Fibroblast of the aortic adventitia (primary cell): ENCODE measurements at places on chromosomes 1 and 21.

- peak; percentile 81 for DNase-seq
Measured at GRCh38 chr1:53899206-53899628, 5.2 kb downstream of the DIO1 start.

GRCh38 chr1:222709700-222710153 is 2.6 kb downstream of the AIDA start:
- no peak for DNase-seq

GRCh38 chr1:227192163-227192562 is 126.1 kb downstream of the CDC42BPA start:
- peak; percentile 98 for DNase-seq

DNA sequence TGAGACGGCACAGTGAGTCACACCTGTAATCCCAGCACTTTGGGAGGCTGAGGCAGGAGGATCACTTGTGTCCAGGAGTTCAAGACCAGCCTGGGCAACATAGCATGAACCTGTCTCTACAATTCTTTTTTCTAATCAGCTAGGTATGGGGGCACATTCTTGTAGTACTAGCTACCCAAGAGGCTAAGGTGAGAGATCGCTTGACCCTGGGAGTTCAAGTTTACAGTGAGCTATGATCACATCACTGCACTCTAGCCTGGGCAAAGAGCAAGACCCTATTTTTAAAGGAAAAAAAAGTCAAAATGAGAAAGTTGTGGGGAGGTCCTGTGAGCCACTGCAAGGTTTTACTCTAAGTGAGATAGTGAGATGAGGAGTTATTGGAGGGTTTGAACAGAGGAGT is 34.8 kb upstream of the AHCTF1 start:
- no peak for DNase-seq

GRCh38 chr1:40143891-40144575 is 17.2 kb upstream of the RLF start:
- peak; percentile 79 for DNase-seq

DNA sequence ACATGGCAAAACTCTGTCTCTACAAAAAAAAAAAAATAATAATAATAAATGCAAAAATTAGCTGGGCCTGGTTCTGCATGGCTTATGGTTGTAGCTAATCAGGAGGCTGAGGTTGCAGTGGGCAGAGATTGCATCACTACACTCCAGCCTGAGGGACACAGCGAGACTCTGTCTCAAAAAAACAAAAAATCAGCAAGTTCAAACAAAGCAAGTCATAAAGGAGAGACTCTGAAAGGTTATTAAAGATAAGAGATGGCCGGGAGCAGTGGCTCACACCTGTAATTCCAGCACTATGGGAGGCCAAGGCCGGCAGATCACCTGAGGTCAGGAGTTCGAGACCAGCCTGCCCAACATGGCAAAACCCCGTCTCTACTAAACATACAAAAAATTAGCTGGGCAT is 28.8 kb downstream of the COP1 start:
- DNase-seq, result no peak

DNA sequence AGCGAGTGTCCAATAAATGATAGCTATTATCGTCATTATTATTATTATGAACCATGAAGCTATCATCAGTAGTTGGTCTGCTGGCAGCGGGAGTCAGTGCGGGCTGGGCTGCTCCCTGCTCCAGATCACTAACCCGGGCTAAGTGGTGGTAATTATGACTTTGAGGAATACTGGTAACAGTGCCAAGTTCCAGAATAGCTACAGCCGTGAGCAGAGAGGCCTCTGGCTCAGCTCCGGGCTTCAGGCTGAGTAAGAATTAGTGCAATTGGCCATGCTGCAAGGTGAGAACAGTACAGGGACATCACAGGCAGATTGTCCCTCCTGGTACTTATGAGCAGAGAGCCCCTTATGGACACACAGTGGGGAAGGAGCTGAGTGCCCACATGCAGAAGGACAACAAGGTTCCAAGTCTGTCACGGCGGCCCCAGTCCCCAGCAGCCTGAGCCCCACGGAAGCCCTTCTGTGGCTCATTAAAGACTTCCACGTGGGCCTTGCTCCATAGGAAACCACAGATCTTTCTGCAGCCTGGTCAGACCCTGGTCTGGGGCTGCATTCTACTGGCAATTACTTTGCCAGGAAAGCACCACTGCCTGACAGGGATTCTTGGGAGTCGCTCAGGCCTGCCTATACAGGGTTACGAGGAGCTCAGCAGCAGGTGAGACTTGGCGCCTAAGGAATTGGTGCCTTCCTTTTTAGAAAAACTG is 235.1 kb downstream of the RRAGC start:
- DNase-seq, result no peak

GRCh38 chr1:179748772-179749171 is 5.7 kb downstream of the FAM163A start:
- no peak for DNase-seq

GRCh38 chr1:197984289-197984688 is 67.1 kb downstream of the LHX9 start:
- no peak for DNase-seq

GRCh38 chr1:207744000-207744534 is 7.8 kb upstream of the CD46 start:
- no peak for DNase-seq

DNA sequence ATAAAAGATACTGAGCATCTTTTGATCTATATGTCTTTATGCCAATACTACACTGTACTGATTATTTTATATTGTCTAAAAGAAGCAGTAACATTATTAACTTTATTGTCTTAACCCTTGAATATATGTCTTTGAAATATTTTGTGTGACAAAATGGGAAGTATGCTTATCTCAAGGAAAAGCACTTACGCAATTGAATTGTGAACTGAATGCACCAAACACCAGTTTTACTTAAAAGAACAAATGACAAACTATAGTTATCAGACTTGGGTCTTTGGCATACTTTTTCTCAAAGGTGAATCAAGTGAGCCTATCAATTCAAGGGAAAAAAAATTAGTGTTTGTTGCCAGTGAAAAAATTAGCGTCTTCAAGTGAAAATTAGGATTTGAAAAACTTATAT is 9.2 kb upstream of the SLC6A9 start:
- peak; percentile 17 for DNase-seq

DNA sequence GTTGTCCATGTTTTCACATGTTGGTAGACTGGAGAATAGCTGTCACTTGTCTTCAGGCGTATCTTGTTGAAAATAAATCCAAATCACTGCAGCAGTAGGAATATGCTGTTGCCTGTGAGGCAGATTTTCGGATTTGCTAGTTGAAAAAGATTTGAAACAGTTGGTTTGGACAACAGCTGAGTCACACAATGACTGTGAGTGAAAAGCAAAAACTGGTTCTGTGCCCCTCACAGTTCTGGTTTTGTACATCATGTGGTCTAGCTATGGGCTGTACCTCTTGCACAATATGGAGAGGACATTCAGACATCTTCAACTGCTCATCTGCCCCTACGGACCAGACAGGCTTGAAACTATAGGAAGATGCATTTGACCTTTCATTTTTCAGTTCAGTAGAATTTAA is 1.8 kb downstream of the ARF1 start:
- DNase-seq, result peak; percentile 75

DNA sequence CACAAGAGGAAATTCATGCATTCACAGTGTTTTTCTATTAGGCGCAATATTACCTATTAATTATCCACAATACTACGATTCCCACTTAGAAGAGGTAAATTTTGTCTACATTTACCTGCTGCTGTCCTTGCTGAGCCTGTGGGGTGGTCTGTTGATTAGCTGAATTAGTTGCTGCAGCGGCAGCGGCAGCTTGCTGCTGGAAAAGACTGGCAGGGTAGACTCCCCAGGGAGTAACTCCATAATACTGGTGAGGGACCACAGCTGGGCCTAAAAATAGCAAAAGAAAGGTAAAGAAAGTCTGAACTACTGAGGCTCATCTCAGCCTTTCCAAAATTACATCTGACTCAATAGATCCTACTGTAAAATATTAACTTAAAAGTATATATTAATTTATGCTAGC is 66.0 kb upstream of the SDC3 start:
- DNase-seq, result no peak

DNA sequence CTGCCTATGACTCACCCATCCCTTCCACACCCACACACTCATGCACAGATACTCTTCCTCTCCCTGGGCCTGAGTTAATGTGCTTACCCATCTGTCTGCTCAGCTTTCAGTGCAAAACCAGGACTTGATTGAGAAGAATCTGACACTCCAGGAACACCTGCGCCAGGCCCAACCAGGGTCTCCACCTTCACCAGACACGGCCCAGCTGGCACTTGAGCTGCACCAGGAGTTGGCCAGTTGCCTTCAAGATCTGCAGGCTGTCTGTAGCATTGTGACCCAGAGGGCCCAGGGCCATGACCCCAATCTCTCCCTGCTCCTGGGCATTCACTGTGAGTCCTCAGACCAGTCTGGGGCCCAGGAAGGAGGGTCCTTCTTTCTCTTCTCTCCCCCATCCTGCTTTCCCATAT is 3.5 kb upstream of the SH3BGRL3 start:
- DNase-seq, result no peak

GRCh38 chr1:85148524-85149250 is 52.1 kb downstream of the SYDE2 start:
- DNase-seq, result peak; percentile 31

GRCh38 chr1:174469052-174469451 is 21.3 kb downstream of the GPR52 start:
- no peak for DNase-seq

- no peak for DNase-seq
Measured at GRCh38 chr21:44998621-44999427, 59.0 kb downstream of the SLX9 start.

GRCh38 chr1:55262822-55263221 is 47.7 kb upstream of the USP24 start:
- peak; percentile 63 for DNase-seq

DNA sequence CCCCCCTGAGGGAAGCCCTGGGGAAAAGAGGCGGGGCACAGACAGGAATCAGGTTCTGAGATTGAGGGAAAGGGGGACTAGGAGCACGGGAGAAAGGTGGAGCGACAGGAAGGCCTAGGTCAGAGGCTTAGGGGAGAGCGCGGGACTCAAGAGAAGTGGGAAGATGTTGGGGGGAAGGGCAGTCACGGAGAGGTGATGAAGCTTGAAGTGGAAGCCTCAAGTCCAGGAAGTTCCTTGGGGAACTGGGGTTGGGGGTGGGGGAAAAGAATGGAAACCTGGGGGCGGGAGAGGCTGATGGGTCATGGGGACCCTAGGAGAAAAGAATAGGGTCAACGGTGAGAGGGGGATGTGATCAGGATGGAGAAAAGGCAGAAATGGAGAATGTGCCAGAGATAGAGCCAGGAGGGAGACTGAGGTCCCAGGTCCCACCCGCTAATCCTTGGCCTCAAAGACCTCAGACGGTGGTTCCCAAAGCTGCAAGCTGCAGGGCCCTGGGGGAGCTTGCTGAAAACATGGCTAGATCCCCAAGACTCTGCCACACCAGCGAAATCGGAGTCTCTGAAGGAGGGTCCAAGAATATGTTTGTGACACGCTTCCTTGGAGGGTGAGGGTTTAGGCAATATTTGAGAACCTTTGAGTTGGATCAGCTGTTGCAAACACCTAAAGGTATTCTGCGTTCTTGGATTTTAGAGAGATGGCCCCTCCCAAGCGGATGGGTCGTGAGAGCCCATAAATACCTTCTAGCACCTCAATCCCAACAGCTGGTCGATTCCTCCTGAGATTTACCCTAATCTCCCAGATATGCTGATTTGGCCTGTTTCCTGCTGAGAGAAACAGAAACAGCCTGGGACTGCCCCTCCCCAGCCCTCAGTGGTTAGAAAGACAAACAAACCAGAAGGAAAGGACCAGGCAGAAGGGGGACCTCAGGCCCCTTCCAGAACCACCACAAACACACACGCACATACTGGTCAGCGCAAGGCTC is 3.6 kb downstream of the C1orf232 start:
- no peak for DNase-seq

- DNase-seq, result no peak
Measured at GRCh38 chr21:15011967-15012366, 52.8 kb downstream of the NRIP1 start.

GRCh38 chr1:43976045-43976444 is 1.3 kb downstream of the ATP6V0B start:
- no peak for DNase-seq

- DNase-seq, result peak; percentile 70
Measured at GRCh38 chr1:226181996-226182714, 4.4 kb downstream of the ACBD3 start.

DNA sequence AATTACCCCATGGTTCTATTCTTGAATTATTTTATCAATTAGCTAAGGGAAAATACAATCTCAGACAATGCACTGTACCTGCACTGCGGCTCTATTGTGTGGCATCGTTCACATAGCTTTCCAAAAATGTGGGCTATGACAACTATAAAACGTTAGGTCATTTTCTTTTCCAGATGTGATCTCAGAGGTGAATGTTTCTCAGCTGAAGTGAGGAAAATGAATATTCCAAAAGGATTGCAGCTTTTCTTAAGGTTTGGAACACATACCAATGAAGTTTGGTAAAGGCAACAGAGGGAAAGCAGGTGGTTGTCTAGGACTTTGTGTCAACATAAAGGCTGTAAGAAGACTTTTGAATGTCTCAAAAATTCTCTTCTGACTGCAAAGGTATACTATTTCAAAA is 105.5 kb downstream of the NRIP1 start:
- no peak for DNase-seq

GRCh38 chr1:53485478-53486394 is 26.5 kb downstream of the DMRTB1 start:
- DNase-seq, result peak; percentile 83

GRCh38 chr1:45545019-45545493 is 5.6 kb upstream of the AKR1A1 start:
- DNase-seq, result no peak

DNA sequence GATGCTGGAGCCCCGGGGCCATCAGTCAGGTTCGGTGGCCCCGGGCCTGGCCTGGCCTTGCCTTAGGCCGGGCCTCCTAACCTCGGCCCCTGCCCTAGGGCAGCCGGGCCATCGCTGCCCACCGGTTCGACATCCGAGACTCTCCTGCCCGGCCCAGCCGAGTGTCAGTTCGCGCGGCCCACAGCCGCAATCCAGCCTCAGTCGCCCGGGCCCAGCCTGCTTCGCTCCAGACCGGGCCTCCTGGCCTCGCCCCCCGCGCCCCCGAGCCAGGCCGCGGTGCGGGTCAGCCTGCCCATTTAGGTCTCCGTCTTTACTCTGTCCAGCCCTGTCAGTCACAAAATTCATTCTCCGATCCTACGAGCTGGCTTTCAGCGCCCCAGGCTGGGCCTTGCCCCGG is 777 bp downstream of the LRRC41 start:
- DNase-seq, result peak; percentile 33

- DNase-seq, result peak; percentile 72
Measured at GRCh38 chr1:70142075-70142474, 63.3 kb downstream of the LRRC40 start.
